ENCODE measurements at places on chromosomes 1 and 21.

DNA sequence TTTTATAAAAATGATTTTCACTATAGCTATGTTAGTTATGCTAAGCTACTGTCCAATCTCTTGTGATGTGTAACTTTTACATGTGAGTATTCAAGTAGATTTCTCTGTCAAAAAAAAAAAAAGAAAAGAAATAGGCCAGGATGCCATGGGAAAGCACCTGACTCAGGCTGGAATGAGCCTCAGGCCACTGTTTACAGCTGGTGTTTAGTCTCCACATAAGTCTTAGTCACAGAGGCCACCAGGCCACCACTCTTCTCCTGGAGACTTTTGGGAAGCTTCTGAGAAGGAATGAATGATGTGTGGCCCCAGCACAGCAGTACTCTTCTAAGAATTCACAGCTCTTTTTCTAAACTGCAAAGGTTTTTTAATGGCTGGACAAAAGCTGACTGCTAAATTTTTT lies 48.9 kb downstream of the CHML start:
- no peak for DNase-seq

GRCh38 chr1:20442920-20443625 lies 42.9 kb downstream of the CAMK2N1 start:
- DNase-seq: no peak

GRCh38 chr1:233356705-233356987 lies 29.1 kb downstream of the MAP3K21 start:
- no peak for DNase-seq

GRCh38 chr1:101178341-101178687 lies 58.5 kb upstream of the S1PR1 start:
- no peak for DNase-seq

DNA sequence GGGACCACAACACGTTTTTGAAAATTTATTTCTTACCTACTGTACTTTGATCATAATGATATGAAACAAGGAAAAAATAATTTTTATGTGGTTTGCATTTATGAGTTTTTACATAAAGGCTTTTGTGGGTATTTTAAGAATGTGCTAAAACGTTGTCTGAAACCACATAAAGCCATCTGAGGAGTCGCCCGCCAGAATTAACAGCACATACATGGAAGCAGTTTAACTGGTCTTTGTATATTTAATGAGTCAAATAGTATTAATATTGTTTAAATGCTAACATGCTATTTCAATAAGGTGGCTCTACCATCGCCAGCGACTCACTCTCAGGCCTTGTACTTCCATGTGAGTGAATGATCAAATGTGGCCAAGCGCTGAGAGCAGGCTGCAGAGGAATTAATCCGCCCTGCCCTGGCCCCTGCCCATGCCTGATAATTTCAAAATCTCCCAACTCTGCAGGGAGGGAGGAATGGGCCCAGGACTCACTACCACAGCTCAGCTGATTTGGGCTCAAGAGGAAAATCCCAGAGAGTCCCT lies 49.6 kb downstream of the SLC66A1 start:
- no peak for DNase-seq

GRCh38 chr1:155978973-155979429 lies 654 bp upstream of the ARHGEF2 start:
- no peak for DNase-seq

GRCh38 chr1:30730346-30731108 lies 7.1 kb upstream of the MATN1 start:
- DNase-seq: no peak

- DNase-seq: peak; percentile 62
Measured at GRCh38 chr1:244381878-244382565, 69.7 kb downstream of the ADSS2 start.

- DNase-seq: no peak
Measured at GRCh38 chr1:68164918-68165317, 67.4 kb downstream of the WLS start.

DNA sequence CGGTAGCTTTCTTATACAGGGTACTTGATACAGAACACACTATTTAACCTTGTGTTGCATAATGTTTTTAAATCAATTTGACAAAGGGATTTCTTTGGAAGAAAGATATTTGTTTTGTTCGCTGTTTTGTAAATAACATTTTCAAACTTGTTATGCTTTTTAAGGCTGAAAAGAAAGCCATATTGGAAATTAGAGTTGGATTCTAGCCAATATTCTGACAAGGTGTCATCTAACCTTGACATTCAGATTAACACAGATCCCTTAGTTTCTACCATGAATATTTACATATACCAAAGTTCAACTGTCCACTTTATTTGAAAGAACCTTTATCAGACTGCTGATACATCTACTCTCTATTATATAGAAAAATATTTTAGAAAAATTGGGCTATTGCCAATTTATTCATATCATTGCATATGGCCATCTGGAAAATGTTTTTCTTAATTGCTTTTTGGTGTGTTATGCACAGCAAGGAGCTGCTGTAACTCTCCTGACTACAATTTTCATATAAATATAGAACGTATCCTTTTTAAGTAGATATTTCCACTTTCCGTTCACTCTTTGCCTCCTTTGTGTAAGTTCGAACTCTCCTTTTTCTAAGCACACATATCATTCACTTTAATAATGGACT lies 206.3 kb downstream of the NCAM2 start:
- no peak for DNase-seq

- peak; percentile 94 for DNase-seq
Measured at GRCh38 chr1:223776075-223776814, 63.9 kb downstream of the CAPN2 start.

- no peak for DNase-seq
Measured at GRCh38 chr1:209409780-209410179, 173.7 kb upstream of the CAMK1G start.

DNA sequence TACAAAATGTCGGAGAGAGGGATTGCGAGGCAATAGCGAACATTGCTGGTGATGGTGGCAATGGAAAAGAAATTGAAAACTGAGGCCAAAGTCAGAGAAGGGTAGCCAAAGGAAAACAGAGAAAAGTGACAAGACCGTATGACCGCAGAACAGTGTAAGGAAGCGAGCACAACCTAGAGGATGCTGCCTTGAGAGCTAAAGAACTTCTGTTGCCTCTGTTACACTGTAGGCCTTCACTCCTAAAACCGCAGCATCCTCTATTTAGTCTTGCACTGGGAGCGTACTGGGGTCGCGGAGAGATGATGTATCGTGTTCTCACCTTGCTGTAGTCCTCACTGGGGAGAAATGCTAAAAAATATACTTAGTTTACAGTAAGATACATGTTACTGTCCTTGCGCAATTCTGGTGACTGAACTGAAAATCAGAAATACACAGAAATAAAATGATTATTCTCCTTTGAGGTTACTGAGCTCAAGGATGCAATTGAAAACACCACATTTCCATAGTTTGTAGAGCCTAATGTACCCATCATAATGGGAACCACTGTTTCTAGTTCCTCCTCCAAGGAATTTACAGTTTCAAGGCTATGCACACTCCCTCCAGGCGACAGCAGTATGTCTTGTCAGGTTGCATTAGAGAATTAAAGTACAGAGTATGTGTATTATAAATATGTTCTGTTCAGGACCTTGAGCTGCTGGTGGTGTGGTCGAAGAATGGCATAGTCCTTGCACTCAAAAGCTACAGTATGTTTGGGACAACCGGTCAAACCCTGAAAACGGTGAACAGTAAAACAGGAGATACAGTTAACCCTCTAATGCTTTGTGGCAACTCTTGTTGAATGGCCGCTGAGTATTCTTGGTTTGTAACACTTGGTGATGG lies 1.3 kb downstream of the NEK7 start:
- DNase-seq: peak; percentile 46

GRCh38 chr1:147336291-147336690 lies 93.8 kb downstream of the CHD1L start:
- no peak for DNase-seq

DNA sequence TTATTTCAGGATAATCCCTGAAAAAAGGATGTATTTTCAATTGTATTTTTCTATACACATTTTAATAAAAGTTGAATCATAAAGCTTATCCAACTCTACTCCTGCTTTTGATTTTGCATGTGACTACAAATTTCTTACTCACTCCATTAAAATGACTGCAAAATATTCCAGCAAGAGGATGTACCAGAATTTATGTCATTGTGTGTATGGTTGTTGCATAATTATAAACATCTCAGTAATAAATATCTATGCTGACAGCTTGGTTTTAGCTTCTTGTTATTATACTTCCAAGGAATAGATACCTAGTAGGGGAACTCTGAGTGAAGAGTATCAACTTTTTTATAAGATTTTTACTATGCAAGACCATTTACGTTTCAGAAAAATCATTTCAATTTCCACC lies 463.2 kb upstream of the RUNX1 start:
- DNase-seq: no peak

- DNase-seq: no peak
Measured at GRCh38 chr1:197761654-197762053, 13.6 kb downstream of the DENND1B start.

DNA sequence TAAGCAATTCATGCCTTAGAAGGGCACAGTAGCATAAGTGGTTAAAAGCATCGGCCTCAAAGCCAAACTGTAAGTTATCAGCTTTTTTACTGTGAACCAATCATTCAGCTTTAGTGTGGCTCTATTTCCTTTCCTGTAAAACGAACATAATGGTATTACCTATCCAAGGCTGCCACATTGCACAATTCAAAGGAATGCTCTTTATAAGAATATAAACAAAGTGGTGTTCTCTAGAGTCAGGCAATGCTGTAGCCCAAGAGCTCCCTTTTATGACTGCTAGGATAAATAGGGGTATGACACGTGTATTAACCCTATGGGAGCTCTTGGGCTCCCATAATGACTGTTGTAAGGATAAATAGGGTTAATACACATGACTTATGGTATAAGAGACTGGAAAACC lies 25.4 kb downstream of the INTS7 start:
- no peak for DNase-seq

DNA sequence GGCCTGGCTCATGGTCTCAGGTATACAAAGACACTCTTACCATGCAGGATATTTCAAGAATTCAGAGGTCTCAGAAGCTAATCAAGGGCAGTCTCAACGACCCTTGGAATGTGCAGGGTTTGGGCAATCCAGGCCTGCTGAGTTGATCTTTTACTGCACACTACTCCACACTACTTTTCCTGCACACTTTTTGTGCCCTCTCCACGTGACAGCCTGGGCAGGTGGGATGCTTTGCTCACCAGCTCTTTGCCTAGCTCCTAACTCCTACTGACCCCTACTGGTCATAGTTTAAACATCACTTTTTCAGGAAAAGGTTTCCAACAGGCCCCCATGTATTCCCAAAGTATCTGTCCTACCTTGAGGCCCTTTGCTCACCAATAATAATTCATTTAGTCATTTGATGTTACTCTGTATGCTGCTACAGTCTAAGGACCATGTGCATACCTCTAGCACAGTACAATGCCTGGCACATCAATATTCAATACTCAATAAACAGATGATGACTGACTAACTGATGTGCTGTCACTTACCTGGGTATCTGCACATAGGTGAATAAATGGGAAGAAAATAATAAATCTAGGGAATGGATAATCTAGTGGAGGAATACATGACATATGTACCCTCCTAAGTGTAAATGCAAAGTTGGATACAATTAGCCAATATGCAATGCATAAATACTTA lies 9.6 kb downstream of the DUSP23 start:
- DNase-seq: no peak

DNA sequence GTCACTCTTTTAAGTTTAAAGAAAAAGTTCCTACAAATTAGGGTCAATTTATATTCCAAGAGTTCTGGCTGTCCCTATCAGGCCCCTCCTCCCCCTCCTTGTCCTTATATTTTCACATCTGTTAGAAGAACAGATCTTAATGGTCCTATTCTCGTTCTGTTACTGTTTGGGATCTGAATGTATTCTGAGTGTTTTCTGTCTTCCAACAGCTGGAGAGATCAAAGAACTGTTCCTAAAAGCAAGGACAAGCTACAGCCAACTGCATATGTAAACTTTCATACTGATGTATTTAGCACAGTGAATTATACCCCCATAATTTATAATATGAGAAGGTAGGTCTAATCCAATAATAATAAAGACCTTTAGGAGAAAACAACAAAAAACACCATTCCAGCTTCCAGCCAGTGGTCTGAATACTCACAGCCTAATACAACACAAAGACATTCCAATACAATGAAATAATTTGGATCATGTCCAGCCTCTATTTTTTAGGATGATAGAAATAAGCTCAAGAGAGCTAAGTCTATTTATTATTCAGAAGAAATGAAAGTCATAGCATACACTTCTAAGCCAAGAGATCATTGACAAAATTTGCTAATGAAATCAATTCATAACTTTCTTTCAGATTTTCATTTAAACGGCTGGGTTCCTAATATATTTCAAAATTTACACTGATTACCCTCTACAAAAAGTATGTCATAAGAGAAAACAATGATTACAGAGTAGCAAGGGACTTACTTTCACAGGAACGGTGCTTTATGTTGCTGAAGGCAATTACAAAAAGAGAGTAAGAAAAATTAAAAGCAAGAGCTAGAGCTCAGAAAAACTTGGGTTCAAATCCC lies 25.3 kb downstream of the WLS start:
- DNase-seq: peak; percentile 85

DNA sequence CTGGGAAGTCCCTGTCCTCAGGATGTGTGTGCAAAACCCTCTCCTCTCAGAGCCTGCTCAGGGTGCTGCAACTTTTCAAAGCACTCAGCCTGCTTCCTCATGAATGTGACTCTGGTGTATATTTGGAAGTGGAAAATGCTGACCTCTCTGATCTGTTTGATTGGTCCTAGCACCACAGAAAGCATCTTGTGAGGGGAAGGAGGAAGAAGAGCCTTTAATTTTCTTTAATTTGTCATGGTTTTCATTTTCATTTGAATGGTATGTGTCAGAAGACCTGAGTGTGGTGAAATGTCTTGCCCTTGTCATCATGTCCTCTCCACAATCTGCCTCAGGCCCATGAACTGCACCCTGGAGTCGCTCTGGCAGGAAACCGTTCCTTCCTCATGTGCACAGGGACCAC lies 383.5 kb downstream of the NTNG1 start:
- DNase-seq: no peak

All from kidney capillary endothelial cell (primary cell).